ENCODE measurements at places on chromosomes 3 and 15.

- DNase-seq: no peak
These were observed 74.2 kb upstream of the ICE2 start for GRCh38 chr15:60553163-60553562.

GRCh38 chr3:13619661-13620230 lies 70.8 kb downstream of the FBLN2 start:
- no peak for DNase-seq

GRCh38 chr3:187648177-187648576 lies 22.0 kb downstream of the SST start:
- no peak for DNase-seq

- DNase-seq: no peak
These were observed 32.3 kb upstream of the CYP11A1 start for GRCh38 chr15:74399511-74400312.

DNA sequence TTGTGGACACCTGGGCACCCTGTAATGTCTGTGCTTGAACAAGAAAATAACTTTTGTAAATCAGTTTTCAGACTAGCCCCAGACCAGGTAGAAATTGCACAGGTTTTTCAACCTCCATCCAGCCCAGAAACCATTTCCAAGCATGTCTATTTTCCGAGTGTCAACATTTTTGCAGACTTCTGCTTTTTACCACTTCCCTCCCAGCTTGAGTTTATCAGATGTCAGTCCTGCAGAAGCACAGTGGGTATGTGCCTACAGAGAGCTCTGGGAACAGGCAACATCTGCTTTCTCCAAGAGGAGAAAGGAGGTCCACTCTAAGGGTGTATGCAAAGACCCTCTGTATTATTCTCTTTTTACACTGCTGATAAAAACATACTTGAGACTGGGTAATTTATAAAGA lies 83.9 kb downstream of the LRRK1 start:
- peak; percentile 7 for DNase-seq

DNA sequence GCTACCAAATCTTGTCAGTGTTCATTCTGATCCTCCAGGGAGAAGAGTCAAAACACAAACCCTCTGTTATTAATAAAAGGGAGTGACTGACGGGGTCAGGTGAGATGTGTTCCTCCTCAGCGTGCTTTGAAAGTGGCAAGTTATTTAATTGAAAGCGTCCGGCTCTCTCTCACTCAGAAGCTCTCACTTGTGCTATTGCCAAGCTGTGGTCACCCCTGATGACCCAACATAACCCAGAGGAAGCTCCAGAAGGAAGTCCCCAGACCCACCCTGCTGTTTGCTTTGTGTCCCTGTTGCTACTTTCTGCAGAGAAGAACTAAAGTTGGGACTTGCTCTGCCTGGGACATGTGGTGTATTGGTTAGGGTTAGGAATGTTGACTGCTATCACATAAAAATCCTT lies 235.6 kb downstream of the EDEM1 start:
- DNase-seq: no peak

- DNase-seq: no peak
These were observed 302.7 kb downstream of the CTNNB1 start for GRCh38 chr3:41502023-41502422.

GRCh38 chr15:82040390-82040789 lies 5.4 kb downstream of the MEX3B start:
- DNase-seq: no peak

- DNase-seq: no peak
These were observed 16.5 kb upstream of the FGF7 start for GRCh38 chr15:49406352-49407118.

DNA sequence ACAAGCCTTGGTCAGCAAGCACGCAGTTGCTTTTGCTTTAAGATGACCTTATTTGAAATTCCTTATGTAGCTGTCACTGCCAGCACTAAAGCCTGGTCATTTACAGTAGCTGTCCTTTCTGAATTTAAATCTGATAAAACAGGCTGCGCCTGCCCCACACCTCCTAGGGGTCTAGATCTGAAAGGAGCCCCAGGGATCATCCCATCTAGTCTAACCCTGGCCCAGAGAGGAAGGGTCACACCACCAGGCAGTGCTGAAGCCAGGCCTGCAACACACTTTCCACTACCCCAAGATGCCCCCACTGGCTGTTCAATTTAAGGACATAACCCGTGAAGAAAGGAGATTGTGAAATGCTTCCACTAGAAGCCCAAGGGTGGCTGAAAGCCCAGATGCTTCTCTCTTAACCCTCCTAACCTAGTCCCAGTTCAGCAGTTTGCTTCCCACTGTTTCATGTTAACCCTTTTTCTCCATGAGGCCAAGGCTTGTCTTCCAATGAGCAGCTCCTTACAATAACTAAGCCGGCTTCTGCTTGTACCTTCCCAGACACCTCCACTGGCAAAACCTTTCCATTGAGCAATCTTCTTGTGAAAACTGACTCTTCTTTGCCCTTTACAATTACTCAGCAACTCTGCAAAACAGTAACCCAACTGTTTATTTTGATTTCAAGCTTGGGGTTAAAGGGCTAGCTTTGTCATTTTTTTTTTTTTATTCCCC lies 198.9 kb upstream of the LPP start:
- no peak for DNase-seq

- DNase-seq: no peak
These were observed 32.6 kb downstream of the LINS1 start for GRCh38 chr15:100569391-100569790.

DNA sequence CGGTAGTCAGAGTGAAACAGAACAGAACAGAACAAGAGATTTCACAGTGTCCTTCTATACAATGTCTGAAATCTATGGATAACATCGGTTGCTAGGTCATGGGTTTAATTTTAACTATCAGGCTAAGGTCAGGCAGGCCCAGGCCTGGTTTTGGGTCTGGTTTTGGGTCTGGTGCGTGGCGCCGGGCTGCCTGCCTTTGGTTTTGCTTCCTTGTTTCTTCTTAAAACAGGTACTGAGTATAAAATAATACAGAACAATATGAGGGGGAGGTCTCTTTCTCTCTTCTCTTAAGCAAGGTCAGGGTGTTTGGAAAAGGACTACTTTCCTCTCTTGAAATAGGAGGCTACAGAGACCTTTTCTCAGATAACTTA lies 1.4 kb downstream of the AEN start:
- DNase-seq: no peak

GRCh38 chr3:146655333-146655996 lies 50.3 kb upstream of the PLSCR5 start:
- DNase-seq: no peak

DNA sequence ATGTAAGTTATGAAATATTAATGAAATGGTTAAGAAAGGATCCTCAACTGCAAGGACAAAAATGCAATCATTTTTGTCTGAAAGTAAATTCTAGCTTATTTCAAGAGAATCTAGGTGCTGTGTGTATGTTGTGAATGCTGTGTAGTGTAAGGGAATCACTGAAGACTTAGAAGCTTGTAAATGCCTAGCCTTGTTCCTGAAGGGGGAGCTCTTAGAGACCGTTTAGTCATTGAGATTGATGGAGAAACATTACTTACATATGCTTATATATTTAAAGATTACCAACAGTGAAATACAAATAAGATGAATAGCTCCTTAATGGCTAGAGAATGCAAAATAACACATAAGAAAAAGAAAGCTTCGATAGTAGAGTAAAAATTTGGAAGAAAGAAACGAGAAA lies 67.9 kb downstream of the CNTN4 start:
- DNase-seq: no peak

DNA sequence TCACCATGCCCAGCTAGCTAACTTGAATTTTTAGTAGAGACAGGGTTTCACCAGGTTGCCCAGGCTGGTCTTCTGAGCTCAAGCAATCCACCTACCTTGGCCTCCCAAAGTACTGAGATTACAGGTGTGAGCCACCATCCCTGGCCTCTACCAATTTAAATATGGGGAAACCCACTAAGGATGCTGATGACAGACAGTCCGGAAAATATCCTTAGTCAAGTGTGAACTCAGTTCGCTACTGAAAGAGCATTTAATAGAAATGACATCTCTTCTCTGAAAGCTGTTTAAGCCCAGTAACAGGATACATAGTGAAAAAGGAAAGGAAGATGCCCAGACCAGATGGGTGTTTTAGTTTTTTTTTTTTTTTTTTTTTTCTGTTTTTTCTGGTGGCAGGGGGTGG lies 7.7 kb upstream of the GRAMD2A start:
- no peak for DNase-seq

DNA sequence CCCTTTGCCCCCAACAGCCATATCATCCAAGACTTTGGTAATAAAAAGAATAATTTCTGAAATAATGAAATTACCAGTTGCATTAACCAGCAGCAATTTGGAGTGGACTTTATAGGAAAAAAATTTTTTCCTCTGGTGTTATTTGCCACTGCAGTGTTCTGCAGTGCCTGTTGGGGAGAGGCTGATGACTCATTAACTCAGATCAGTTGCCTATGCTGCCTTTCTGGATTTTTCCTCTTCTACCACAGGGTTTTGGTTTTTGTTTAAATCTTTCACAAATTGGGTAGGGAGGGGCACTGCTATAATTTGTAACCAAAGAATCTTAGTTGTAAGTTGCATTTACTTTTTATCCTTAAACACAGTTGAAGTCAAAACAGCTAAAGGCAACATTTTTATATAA lies 22.7 kb downstream of the ATP6V1A start:
- DNase-seq: no peak

DNA sequence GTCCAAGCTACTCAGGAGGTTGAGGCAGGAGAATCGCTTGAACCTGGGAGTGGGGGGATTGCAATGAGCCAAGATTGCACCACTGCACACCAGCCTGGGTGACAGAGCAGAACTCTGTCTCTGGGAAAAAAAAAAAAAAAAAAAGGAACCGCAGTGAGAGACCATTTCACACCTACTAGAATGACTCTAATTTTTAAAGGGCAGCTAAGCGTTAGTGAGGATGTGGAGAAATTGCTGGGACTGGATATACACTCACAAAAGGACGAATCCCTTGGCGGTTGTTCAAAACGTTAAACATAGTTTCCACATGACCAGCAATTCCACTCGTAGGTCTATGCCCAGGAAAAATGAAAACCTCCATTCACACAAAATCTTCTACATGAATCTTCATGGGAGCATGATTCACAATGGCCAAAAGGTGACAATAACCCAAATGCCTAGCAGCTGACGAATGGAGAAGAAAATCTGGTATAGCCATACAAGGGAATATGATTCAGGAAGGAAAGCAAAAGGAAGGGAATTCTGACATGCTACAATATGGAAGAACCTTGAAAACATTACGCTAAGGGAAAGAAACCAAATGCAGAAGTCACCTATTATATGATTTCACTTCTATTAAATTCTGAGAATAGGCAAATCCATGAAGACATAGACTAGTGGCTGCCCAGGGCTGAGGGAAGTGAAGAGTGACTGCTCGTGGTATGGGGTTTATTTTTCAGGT lies 127.0 kb downstream of the CHSY1 start:
- no peak for DNase-seq

- no peak for DNase-seq
These were observed at the start of gene DZIP1L for GRCh38 chr3:138114988-138115971. DZIP1L (minus strand) TSS chr3:138115608; CDS start chr3:138103971, 11,637 bp downstream.

Measured in osteocyte (in vitro differentiated cells).